Caki2 (cell line): ENCODE measurements at places on chromosomes 13 and 19. TPM values are rescaled to one million over a fixed set of nuclear protein-coding genes. Genes with fewer than 3 reads are reported as not detected.

- no peak for DNase-seq
These were observed 7.9 kb upstream of the F10 start for GRCh38 chr13:113114511-113115362.

DNA sequence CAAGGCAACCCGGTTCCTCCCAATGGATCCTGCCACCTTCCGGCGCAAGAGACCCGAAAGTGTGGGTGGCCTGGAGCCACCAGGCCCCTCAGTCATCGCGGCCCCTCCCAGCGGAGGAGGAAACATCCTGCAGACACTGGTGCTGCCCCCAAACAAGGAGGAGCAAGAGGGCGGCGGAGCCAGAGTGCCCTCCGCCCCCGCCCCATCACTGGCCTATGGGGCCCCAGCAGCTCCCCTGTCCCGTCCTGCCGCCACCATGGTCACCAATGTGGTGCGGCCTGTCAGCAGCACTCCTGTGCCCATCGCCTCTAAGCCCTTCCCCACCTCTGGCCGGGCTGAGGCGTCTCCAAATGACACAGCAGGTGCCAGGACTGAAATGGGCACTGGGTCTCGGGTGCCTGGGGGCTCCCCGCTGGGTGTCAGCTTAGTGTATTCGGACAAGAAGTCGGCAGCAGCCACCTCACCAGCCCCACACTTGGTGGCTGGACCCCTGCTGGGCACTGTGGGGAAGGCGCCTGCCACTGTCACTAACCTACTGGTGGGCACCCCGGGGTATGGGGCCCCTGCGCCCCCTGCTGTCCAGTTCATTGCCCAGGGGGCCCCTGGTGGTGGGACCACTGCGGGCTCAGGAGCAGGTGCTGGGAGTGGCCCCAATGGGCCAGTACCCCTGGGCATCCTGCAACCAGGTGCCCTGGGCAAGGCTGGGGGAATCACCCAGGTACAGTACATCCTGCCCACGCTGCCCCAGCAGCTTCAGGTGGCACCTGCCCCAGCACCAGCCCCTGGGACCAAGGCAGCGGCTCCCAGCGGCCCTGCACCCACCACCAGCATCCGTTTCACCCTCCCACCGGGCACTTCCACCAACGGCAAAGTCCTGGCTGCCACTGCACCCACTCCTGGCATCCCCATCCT is 11.2 kb upstream of the PRR19 start:
- DNase-seq, result no peak

Gene PRX
- total RNA-seq, result 4.4 and 5.3 TPM in 2 replicates

Gene ZMYM5
- total RNA-seq, result 3.3 and 4.5 TPM in 2 replicates

GRCh38 chr13:37409756-37410155 is 188.8 kb downstream of the POSTN start:
- no peak for DNase-seq

Gene MYBPC2
- total RNA-seq, result not detected in 2 replicates

- no peak for DNase-seq
These were observed 292.4 kb upstream of the TSHZ3 start for GRCh38 chr19:31641591-31641990.

DNA sequence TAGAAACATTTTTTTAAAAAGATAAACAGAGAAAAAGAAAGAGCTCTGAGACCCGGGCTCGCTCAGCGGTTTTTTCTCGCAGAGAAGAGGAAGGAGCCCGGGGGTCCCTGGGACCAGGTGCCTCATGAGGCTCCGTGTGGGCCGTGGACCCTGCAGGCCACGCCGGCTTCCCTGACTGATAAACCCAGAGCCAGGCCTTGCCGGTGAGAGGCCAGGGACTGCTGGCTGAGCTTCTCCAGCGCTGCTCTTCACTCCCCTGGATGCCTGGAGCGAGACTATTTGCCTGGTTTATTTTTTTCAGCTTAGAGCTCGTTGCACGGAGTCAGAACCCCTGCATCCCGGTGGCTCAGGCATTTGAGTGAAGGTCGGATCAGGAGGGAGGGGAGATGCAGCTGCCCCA is 53.4 kb upstream of the F7 start:
- DNase-seq, result no peak

GRCh38 chr13:96615252-96615651 is 379.0 kb downstream of the OXGR1 start:
- DNase-seq, result no peak

- DNase-seq, result no peak
These were observed 16.0 kb upstream of the ZNF554 start for GRCh38 chr19:2803486-2804155.

GRCh38 chr19:3196933-3197205 is 11.1 kb downstream of the NCLN start:
- no peak for DNase-seq

- no peak for DNase-seq
These were observed 153.9 kb downstream of the KDM4B start for GRCh38 chr19:5122671-5123409.

GRCh38 chr19:18401580-18402112 is 4.2 kb upstream of the LRRC25 start:
- peak; percentile 91 for DNase-seq

Gene FCER2
- total RNA-seq, result not detected in 2 replicates
